ENCODE measurements at places on chromosomes 3 and 15.

GRCh38 chr15:72179950-72180581, 17.5 kb downstream of the GRAMD2A start:
- no peak for DNase-seq

GRCh38 chr15:100623301-100623700, 20.9 kb downstream of the ASB7 start:
- DNase-seq = no peak

GRCh38 chr3:38558864-38559263, 62.7 kb downstream of the EXOG start:
- no peak for DNase-seq

DNA sequence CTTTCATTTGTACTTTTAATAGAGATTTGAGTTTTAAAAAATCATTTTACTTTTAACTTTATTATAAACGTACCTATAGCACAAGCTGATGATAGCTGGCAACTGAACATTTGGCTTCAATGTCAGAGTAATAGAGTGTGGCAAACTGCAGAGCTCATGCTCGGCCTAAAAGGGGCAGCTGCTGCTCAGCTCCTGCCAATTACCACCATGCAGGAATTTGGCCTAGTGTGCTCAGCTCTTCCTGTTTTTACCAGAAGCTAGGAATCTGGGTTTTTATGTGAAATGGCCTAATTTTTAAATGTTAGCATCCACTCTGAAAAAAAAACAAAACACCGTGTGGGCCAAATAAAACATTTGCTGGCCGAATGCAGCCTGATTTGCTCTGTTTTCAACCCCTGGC, 1.8 kb downstream of the IFT122 start:
- DNase-seq = no peak

DNA sequence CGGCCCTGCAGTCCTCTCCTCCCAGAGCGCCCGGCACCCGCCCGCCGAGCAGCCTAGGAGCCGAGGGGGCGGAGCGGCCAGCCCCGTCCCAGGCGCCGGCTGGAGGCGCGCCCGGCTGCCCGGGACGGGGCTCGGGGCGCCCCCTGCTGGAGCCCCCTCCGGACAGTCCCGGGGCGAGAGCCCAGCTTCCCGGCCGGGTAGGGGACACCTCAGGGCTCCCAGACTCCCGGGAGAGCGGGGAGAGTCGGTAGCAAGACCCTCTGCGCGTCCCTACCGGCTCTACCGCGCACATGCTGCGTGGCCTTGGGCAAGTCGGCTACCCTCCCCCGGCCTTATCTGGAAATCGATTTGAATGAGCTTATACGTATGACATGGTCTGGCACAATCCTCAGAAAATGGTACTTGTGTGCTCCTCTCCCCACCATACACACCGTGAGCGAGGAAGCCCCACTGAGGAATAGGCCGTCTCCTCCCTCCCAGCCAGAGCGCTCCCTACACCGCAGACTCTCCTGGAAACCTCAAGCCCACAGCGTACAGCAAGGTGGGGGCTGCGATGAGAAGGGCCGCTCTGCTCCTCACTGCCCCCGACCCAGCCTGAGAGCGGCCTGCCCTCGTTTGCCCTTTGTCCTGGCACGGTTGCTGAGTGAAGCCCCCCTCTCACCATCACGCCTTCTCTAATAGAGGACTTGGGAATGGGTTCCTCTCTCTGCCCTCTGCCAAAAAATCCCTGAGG, at the start of gene DAPK2:
TSS of gene DAPK2 (minus strand) at position 65 of the 733 bp plus-strand sequence. CDS start 6,224 bp downstream, outside the sequence.
- peak; percentile 52 for DNase-seq

- no peak for DNase-seq
These were observed 1121.4 kb upstream of the ALCAM start for GRCh38 chr3:104245261-104245660.

DNA sequence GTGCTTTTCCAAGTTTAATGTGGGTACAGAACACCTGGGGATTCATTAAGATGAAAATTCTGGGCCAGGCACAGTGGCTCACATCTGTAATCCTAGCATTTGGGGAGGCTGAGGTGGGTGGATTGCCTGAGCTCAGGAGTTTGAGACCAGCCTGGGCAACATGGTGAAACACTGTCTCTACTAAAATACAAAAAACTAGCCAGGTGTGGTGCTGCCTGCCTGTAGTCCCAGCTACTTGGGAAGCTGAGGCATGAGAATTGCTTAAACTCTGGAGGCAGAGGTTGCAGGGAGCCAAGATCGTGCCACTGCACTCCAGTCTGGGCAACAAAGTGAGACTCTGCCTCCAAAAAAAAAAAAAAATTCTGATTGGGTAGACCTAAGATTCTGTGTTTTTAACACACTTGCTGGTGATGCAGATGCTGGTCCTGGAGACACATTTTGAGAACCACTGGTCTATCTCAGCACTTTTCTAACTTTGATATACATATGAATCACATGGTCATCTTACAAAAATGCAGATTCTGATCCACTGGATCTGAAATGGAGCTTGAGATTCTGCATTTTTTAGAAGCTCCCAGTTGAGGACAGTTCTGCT, 223.8 kb upstream of the SATB1 start:
- DNase-seq = no peak

GRCh38 chr3:128367761-128368160, 98.9 kb downstream of the DNAJB8 start:
- DNase-seq = no peak

GRCh38 chr15:100311833-100312476, 29.8 kb downstream of the ADAMTS17 start:
- DNase-seq = no peak

DNA sequence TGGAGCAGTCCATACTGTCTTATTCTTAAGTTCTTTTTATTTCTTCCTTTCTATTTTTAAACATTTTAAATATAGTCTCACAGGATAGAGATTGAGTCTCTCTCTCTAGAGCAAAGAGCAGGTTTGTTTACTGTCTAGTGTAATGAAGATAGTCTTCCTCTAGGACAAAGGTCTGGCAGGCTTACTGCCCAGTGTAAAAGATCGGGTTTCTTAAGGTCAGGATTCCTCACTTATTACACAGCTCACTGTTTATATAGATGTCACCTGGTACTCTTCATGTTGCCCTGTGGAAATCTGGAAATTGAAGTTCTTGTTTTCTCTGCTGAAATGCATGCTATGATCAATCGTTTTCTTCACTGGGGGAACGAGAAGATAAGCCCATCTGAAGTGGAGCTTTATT, 76.0 kb downstream of the ZBBX start:
- DNase-seq = no peak

DNA sequence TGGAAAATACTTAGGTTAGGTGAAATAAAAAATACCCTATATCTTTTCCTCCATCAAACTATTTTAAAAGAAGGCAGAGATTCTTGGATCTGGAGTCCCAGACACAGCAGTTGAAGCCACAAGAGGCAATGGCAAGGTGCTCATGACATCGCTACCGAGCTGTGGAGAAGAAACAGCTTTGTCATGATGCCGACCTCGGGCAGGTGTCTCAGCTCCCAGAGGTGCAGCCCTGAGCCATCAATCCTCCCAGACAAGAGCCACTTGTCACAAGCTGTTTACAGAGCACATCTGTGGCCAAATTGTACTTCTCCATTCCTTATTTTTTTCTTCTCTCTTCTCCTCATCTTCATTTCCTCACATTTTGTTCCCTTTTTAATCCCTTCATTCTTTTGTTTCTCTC, 50.8 kb downstream of the GPR176 start:
- DNase-seq = no peak

DNA sequence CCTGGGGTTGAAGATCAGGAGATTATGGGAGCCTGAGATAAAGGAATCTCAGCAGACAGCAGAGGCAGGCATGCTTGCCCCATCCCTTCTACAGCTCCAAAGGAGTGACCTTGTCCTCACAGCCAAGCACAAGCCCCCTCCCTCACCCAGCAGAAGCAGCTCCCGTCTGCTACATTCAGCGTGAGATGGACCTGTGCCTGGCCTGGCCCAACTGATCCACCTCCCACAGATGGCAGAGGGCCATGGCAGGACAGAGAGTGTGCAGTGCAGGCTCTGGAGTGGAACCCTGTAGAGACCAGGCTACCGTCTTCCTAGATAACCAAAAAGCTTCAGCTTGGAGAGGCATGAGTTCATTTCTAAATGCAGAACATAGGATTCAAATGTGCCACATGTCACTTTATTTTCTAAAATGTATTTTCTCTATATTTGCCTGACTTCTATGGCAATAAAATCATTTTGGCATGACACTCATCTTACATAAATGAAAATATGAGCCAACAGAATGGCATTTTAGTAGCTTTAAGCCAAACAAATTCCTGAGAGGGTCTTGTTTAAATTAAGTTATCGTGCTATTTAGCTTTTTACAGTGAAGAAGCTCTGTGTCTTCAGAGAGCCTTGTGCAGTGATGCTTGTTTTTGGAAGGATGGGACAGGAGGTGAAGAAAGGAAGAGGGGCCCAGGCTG, 43.7 kb downstream of the SLC12A8 start:
- no peak for DNase-seq

DNA sequence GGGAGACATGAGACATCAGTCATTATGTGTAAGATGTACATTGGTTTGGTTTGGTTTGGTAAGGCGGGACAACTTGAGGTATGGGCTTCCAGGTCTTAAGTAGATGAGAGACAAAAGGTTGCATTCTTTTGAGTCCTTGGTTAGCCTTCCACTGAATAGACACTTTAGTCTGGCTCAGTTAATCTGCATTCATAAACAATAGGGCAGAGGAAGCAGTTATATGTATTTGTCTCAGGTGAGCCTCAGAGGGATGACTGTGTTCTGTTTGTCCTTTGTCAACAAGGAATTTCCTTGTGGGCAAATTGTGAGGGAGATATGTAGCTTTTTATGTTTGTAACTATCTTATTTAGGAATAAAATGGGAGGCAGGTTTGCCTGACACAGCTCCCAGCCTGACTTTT, 50.4 kb downstream of the TCF12 start:
- no peak for DNase-seq

GRCh38 chr3:131224886-131225550, 156.6 kb upstream of the NUDT16 start:
- DNase-seq = no peak

DNA sequence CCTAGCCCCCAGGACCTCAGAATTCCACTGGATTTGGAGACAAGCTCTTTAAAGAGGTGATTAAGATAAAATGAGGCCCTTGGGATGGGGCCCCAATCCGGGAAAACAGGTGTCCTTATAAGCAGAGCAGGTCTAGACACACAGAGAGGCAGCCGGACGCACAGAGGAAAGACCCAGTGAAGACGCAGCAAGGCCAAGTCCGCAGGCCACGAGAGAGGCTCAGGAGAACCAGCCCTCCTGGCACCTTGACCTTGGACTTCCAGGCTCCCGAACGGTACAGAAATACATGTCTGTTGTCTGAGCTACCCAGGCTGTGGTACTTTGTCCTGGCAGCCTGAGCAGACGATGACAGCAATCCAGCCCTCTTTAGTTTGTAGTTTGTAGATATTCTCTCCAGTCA, 324.5 kb downstream of the OCA2 start:
- DNase-seq = no peak

DNA sequence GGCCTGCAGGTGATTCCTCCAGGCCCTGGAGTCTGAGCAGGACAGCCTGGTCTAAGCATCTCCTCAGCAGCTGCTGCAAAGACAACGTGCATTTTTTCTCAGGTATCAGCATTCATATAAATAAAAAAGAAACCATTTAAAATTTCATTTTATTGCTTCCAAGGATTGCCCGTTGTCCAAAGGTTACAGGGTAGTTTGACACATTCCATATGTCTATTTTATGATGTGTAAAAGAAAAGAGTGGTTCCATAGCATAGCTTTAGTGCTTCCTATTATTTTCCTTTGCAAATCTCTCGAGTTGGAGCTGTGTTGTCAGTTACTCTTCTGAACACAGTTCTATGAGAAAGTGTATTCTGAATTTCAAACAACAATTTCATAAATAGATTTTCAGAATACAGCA, 7.2 kb upstream of the DGKG start:
- DNase-seq = no peak

GRCh38 chr15:36844534-36844998, 255.8 kb downstream of the MEIS2 start:
- no peak for DNase-seq

DNA sequence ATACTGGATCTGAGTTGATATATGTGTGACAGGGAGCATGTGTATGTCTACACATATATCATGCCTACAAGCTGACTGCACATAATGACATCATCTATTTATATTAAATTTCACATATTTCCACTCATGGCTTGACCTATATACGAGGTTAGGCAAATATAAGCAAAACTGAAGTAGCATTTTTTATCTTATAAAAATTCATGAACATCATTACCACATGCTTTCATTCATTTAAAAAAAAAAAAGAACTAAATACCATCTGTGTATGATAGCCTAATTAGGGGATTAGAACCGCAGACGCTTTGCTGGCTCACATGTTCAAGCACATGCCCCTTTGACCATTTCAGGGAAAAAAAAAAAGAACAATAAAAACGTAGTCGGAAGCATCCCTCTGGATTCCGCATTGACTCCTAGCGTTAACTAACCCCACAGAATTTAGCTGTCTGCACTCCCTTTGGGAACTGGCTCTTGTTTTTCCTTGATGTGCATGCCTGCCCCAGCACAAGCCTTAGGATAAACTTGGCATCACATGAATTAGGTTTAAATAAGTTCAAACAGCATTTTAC, 888.4 kb downstream of the ROBO1 start:
- DNase-seq = no peak

DNA sequence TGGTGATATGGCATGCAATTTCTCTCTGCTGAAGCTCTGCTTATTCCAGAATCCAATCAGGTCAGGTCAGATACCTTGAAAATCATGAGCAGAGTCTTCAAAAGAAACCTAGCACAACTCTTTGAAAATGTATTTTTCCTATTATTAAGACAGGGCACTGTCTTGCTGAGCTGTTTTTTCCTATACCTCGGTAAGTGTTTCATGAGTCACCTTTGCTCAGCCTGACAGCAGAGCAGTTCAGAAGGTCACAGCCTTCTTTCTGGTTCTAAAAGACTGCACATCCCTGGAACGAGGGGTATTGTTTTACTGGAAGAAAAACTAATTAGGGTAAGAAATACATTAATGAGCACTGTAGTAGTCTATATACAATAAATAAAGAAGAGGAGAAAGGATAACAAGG, 422.0 kb downstream of the SOX2 start:
- DNase-seq = no peak

- DNase-seq = no peak
These were observed 6.7 kb upstream of the LTF start for GRCh38 chr3:46471371-46471914.

DNA sequence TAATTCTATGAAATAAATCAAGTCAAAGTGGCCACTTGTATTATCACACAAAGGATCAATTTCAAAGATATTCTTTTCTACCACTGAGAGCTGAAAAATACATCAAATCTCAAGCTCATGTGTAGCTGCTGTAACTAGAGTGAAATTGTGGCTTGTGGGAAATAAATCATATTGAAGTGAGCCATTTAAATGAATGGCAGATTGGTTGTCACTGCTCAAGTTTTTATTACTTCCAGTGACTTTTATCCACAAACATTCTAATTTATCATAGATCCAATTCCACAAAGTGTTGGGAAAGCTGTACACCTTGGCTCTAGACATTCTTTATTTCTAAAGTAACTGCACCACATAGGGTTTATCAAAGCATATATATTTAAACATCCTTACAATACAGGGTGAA, 285.4 kb downstream of the CNTN3 start:
- no peak for DNase-seq

DNA sequence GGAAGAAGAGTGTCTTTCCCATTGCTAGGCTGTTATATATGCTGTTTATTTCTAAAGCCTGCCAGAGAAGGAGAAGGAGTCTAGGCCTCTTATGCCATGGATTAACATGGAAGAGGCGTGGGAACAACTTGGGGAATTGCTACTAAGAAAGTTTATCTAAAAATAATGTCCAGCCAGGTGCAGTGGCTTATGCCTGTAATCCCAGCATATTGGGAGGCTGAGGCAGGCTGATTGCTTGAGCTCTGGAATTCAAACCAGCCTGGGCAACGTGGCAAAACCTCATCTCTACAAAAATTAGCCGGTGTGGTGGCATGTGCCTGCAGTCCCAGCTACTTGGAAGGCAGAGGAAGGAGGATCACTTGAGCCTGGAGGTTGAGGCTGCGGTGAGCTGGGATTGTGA, 51.7 kb upstream of the ARPP19 start:
- no peak for DNase-seq

All from activated T-helper 9 cell treated with anti-CD3 and anti-CD28 coated beads, Interleukin-2, amount 50 U/mL, for 16 hours (primary cell).